CD4-positive, alpha-beta T cell treated with Interleukin-21 for 1 hour (primary cell): ENCODE measurements at places on chromosomes 3 and 15.

- peak; percentile 99 for DNase-seq
Observed at GRCh38 chr3:47380601-47381316, at the start of gene PTPN23. TSS of gene PTPN23 (plus strand) at chr3:47381021. CDS start at chr3:47381097, 76 bp downstream.

GRCh38 chr15:42149493-42150218 lies 6.8 kb downstream of the PLA2G4F start:
- DNase-seq = no peak

- DNase-seq = no peak
Observed at GRCh38 chr3:139546772-139547171, 7.2 kb upstream of the RBP1 start.

GRCh38 chr15:85620690-85621049 lies 174.1 kb downstream of the KLHL25 start:
- DNase-seq = peak; percentile 50
